ENCODE measurements at places on chromosomes 5 and 9. TPM values are rescaled to one million over a fixed set of nuclear protein-coding genes. Genes with fewer than 3 reads are reported as not detected.

Gene SAXO1
- polyA plus RNA-seq: not detected

Gene CDKN2AIPNL
- polyA plus RNA-seq: 42.5 TPM

Gene PROP1
- polyA plus RNA-seq: not detected

Gene OSTF1
- 66.1 TPM for polyA plus RNA-seq

Gene DIRAS2
- polyA plus RNA-seq: not detected

Gene CA9
- 1.7 TPM for polyA plus RNA-seq

Gene PCDHB2
- polyA plus RNA-seq: under 0.01 TPM

Gene MARCOL
- polyA plus RNA-seq: not detected

Gene GPX8
- polyA plus RNA-seq: 8.9 TPM

Gene COMMD10
- polyA plus RNA-seq: 21.6 TPM

Gene IL5
- polyA plus RNA-seq: not detected

Gene OR1J2
- not detected for polyA plus RNA-seq

Gene TBC1D9B
- 35.4 TPM for polyA plus RNA-seq

Gene DOCK8
- 2.3 TPM for polyA plus RNA-seq

Gene LCN9
- polyA plus RNA-seq: not detected

Gene NUTM2G
- polyA plus RNA-seq: not detected

Gene SLC6A19
- 0.92 TPM for polyA plus RNA-seq

Gene SPINK4
- 26.4 TPM for polyA plus RNA-seq

Gene PCAT7
- 0.31 TPM for polyA plus RNA-seq

Gene STK32A
- not detected for polyA plus RNA-seq

Gene LYRM7
- polyA plus RNA-seq: 8.4 TPM

Gene GAPVD1
- polyA plus RNA-seq: 5.1 TPM

Gene ZDHHC11B
- polyA plus RNA-seq: 0.46 TPM

Gene STPG3
- polyA plus RNA-seq: not detected

Gene NXNL2
- 0.16 TPM for polyA plus RNA-seq

Measured in sigmoid colon (tissue), 7 donors.